ENCODE measurements at places on chromosomes 16 and 17.

DNA sequence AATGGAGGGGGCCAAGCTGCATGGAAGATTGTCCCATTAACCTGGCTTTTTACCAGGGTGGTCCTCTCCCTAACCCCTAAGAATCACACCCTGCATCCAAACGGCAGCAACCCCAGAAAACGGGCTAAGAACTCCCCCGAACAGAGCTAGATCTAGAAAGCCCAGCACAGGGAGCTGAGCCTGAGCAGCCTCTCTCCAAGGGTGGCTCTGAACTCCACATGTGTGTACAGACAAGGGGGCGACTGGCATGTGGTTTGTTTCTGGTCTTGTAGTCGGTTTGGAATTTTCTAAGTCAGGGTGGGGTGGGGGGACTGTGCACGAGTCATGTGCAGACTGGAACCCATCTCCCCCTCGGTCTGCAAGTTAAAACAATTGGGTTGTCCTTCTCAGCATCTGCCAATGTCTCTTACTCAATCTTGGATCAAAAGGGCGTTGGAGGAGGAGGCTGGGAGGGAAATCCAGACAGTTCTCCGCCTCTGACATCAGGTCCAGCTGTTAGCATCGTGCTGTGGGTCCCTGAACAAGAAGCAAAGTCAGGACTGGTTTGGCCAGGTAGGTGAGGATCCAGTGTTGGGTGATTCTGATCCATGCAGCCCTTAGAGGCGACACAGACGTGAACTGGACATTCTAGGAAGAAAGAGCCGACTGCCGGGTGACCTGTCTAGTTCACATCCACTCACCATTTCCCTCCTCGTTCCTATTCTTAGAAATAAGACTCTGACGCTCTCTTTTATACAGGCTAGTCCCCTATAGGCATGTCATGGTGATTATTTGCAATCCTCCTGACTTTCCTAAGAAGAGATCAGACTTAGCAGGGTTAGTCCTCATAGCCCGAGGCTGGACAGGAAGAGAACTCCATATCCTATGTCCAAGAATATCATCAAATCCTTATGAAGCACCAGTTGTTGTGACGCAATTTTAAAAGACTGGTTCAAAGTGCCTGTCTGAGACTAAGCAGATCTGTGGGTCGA is 381.8 kb downstream of the SOX9 start:
- no peak for DNase-seq

- DNase-seq: no peak
Observed at GRCh38 chr16:72915331-72915730, 132.6 kb downstream of the ZFHX3 start.

- DNase-seq: no peak
Observed at GRCh38 chr16:54059319-54059718, 227.3 kb downstream of the IRX3 start.

- DNase-seq: no peak
Observed at GRCh38 chr16:55811811-55812210, 21.1 kb downstream of the CES1 start.

DNA sequence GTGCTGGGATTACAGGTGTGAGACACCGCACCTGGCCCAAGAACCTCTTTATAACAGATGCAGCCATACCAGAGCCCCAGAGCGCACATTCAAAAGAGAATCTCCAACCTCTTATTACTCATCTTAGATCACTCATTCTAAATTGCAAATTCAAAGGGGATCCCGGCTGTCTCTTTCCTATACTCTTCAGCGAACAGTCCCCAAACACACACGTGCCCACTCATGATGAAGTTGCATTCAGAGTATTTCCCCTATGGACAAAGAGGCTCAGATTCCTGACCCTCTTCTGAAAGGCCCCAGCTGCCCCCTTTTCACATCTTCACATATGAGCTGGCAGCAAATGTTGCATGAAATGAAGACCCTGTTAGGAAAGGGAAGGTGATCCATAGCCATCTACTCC is 22.5 kb upstream of the ABR start:
- DNase-seq: no peak

GRCh38 chr17:77161953-77162352 is 21.2 kb downstream of the SEC14L1 start:
- no peak for DNase-seq

- no peak for DNase-seq
Observed at GRCh38 chr17:29012535-29012934, 6.7 kb upstream of the SEZ6 start.

DNA sequence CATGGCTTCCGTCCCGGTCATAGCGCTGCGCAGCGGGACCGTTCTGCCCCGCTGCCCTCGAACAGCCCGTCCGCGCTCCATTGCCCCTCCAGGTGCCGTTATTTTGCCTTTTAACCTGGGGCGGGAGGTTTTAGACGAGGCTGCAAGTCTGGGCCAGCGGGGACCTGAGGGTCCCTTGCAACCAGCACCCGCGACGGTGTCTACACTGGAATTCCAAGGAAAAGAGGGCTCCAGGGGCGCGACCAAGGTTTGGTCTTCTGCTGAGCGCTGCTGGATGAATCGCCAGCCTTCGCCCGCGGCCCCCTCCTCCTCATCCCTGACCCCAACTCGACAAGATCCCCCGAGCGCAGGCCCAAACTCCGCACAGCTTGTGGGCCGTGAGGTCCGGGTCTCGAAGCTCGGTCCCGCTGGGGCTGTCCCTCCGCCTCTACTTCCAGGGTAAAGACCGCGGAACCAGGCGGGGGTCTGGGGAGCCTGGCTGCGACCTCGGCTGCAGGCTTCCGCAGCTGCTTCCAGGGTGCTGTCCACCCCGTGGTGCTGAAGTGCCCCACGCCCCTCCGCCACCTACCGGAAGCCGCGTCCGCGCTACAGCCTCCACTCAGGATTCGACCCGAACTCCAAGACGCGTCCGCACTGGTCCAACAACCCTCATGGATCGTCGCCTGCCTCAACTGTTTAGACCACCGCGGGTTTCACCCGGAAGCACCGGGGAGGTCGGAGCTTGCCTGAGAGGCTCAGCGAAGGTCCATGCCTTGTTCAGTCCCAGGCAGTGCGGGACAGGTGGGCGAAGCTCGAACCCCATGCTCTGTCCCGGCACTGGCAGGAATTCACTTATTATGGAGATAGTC is 10.1 kb upstream of the CA4 start:
- DNase-seq: no peak

- DNase-seq: no peak
Observed at GRCh38 chr17:71503710-71504465, 616.9 kb upstream of the SOX9 start.

DNA sequence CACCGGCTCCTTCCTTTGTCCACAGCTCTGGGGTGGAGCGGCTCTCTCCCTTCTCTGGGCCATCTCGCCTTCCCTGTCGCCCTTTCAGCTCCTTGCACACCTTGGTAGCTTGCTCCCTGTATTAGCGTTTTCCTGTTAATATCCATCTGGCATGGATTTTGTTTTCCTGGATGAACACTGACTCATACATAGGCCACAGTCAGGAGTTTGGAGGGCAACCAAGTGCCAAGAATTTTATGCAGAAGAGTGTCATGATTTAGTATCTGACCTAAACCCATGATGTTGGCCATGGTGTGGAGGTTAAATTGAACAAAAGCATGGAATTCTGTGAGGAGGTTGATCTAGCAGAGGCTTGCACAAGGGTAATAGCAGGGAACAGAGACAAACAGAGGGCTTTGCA is 180.9 kb downstream of the AIPL1 start:
- DNase-seq: no peak

DNA sequence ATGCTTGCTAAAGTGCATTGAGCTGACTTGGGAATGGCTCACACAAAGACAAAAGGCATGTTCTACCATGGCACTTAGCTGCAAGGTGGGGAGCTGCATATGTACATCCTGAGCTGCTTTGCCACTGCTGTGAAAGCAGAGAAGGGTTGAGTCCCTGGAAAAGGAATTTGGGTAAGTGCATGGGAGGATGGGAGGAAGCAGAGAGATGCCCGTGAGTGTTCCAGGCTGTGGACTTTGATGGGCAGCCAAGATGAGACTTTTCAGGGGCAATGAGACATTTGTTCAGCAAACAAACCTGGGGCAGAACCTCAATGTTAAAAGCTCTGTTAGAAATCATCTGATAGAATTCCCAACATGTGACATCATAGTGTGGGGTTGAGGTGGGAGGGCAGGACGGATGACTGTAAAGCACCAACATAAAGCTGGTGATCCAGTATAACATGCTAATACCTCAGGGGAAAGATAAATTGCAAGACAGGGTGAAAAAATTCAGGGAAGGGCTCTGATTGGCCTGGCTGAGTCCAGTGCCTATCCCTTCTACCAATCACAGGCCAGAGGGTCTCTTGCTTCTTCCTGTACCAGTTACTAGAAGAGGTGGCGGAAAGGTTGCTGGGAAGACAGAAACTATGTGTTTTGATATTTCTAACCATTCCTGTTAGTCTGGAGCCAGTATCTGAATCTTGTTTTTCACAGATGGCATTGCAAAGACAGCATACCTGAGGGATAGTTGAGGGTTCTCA is 163.2 kb downstream of the UTP18 start:
- DNase-seq: no peak

DNA sequence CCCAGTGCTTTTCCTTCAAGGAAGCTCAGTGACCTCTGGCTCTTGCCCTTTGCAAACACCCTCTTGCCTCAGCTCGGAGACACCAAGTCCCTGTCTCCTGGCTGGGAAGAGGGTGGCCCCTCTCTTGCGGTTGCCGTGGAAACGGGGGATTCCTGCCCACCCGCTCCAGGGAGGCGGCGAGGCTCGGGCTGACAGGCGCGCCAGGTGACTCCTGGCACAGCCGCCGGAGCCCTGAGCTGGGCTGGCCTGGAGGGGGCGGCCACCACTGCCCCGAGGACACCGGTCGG is 71.4 kb downstream of the ABR start:
- DNase-seq: no peak

- DNase-seq: no peak
Observed at GRCh38 chr17:11178581-11178980, 62.4 kb upstream of the SHISA6 start.

DNA sequence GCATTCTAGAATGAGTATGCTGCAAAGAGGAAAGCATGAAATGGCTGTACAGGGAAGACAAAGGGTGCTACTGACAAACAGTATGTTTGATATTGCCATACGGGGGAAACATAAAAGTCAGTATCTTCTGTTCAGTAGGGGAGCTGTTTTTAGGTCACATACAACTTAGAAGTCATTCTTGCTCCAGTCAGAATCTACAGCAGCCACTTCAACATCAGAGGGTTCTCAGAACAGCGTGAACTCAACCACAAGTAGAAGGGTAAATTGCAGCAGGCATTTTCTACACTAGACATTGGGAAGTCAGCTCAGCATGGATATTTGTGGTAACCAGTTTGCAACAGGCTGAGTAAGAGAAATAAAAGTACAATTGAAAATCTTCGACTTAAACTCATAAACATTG is 1241.8 kb upstream of the GOT2 start:
- no peak for DNase-seq

GRCh38 chr16:50616883-50617645 is 64.0 kb downstream of the SNX20 start:
- DNase-seq: no peak

DNA sequence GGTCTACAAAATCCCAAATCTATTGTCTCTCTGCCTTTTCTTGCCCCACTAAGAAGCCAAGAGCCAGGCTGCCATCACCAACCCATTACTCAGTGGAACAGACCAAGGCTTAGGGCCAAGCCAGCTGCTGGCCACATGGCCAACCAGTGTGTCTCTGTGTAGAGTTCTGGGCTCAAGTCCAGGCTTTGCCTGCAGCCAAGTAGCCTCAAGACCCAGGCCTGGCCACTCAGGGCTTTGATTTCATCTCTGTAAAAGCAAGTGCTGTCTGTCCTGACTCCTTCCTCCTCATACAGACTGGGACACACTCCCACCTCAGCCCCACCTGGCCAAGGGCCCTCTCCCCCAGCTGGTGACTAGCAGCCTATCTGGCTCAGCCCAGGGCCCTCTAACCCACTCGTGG is 14.6 kb downstream of the SREBF1 start:
- no peak for DNase-seq

GRCh38 chr17:60640503-60640902 is 37.1 kb upstream of the BCAS3 start:
- no peak for DNase-seq

- DNase-seq: no peak
Observed at GRCh38 chr16:19135896-19136438, 22.2 kb downstream of the ITPRIPL2 start.

GRCh38 chr17:55198690-55199370 is 65.9 kb upstream of the HLF start:
- no peak for DNase-seq

GRCh38 chr17:57644326-57644725 is 100.8 kb downstream of the CCDC182 start:
- DNase-seq: no peak

DNA sequence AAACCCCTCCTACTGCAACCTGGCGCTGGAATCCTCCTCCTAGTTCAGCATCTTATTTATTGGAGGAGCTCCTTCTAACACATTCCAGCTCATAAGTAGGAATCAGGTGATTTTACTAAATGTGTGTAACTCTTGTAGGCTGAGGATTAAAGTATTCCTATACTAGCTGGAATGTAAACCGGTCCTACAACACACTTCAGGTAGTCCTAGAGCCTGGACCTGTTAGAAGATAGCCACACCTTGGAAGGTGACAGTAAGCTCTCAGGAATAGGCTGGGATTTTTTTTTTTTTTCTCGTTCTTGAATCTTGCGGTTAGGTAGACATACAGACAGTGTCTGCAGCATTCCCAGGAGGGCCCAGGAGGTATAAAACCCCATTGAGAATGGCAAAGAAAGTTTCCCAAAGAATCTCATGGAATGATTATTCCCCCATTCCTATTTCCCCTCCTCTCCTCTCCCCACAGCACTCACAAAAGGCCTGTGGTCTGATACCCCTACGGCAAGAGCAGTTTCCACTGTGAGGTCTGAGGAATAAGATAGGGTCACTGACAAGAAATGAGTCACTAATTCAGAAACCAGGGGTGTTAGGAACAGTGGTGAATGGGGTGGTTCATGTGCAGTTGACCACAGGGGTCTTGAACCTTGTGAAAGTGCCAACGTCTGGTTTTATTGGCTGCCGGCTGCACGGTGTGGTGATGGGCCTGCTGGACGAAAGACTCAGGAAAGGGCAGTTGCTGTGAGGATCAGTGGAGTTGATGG is 267.1 kb downstream of the UTP18 start:
- DNase-seq: no peak

- DNase-seq: no peak
Observed at GRCh38 chr16:30473231-30474073, 910 bp downstream of the ITGAL start.
